Endothelial cell (in vitro differentiated cells): ENCODE measurements at places on chromosomes 3 and 15.

DNA sequence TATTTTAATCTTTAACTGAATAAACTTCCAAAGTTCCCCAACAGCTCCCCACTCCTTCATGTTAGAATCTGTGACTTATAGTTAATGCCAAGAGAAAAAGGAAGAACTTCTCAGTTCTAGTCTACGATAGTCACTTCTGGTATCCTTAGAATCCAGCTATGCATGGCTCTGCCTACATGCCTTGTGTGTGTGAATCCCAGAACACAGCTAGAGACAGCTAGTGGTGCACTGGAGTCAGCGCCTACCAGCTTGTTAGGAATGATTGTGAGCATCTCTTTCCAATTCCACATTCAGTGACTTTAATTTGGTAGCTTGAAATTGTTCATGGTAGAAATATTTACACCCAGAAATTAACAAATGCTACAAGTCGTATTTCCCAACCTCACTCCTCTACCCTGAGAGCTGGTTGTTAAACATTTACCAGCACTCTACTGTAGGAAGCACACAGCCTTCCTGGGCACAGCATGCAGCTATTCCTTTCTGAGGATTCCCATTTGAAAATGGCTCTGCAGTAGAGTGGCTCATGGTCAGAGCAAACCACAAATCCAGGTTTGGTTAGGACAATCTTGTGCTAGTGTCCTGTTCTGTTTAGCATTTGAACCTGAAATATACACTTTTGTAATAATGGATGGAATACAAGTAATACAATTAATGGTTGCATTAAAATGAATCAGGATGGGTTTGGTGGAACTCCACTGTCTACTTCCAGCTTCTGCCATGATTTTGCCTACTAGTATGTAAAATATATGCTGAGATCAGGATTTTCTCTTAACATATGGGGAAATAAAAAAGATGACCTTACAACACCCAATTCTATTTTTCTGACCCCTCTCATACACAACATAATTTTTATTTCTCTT is 371.0 kb upstream of the GBE1 start:
- peaks cover 2% of the 10 kb centered on the region for H3K4me1 ChIP-seq
- H3K36me3 ChIP-seq: no peaks in the 10 kb centered on the region
- no peaks in the 10 kb centered on the region for H3K27me3 ChIP-seq
- DNase-seq: no peak

DNA sequence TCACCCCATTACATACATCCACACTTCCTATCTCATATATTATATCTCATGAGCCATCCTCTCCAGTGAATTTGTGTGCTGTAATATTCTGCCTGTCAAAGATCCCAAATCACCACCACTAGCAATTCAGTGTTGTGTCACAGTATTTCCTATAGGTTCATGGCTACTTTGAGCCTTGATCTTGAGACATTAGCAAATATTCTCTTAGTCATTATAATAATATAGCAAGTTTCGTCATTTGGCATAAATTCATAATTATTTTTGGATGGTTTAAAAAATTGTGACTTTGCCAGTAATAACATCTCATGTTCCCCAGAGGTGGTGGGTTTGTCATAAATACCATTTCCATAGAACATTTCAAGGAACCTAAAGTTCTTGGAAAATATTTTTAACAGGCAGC is 47.7 kb downstream of the CMSS1 start:
- H3K4me1 ChIP-seq: no peaks in the 10 kb centered on the region
- no peak overlapping the region for H3K27ac ChIP-seq
- no peak overlapping the region for H3K4me3 ChIP-seq
- H3K27me3 ChIP-seq: no peaks in the 10 kb centered on the region

- no peak overlapping the region for H3K4me3 ChIP-seq
- H3K4me1 ChIP-seq: peaks cover 6% of the 10 kb centered on the region
- no peaks in the 10 kb centered on the region for H3K27me3 ChIP-seq
- no peaks in the 10 kb centered on the region for H3K36me3 ChIP-seq
- DNase-seq: peak; percentile 4
Observed at GRCh38 chr3:97658668-97659285, 105.8 kb upstream of the ARL6 start.

DNA sequence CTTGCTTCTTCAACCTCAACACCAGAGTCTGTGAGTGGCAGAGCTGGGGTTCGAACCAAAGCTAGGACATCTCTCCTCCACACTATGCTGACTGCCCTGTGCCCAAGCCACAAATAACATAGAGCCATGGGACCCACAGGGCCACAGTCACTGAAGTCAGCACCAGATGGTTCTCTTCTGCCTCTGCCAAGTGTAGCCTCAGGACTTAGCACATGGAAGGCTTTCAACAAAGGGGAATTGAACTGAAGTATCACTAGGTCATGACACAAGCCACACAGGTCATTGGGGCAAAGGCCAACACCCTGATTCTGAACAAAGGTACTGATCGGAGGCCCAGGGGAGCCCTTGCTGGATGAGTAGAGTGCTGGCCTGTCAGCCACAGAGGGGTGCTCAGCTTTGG is 83.6 kb downstream of the BDH1 start:
- no peaks in the 10 kb centered on the region for H3K36me3 ChIP-seq
- peaks cover 19% of the 10 kb centered on the region for H3K4me1 ChIP-seq
- H3K4me3 ChIP-seq: no peak overlapping the region
- H3K27ac ChIP-seq: no peak overlapping the region
- no peak for DNase-seq

DNA sequence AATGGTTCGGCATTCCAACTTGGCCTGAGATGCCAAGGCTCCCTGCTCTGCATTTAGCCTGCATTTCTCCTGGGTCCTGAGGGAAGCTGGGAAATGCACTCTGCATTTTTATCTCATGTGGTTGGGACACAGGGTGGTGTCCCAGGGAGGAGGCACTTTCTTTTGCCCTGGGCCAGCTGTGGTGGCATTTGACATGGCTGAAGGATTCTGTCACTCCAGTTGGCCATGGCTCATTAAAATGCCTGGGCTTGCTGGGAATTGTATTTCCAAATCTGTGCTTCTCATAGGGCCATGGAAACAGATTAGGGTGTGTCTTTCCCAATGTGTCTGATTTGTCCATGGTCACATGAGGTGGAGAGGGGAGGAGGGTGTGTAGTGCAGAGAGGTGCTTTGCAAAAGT is 128.3 kb upstream of the RGMA start:
- H3K27me3 ChIP-seq: peaks cover 1% of the 10 kb centered on the region
- H3K4me1 ChIP-seq: no peaks in the 10 kb centered on the region
- H3K4me3 ChIP-seq: no peak overlapping the region
- H3K27ac ChIP-seq: no peak overlapping the region

- H3K36me3 ChIP-seq: peaks cover 45% of the 10 kb centered on the region
- H3K27me3 ChIP-seq: no peaks in the 10 kb centered on the region
- DNase-seq: no peak
- no peak overlapping the region for H3K27ac ChIP-seq
- no peaks in the 10 kb centered on the region for H3K4me1 ChIP-seq
- H3K4me3 ChIP-seq: no peak overlapping the region
Observed at GRCh38 chr3:52743152-52743551, 27.6 kb downstream of the NEK4 start.

DNA sequence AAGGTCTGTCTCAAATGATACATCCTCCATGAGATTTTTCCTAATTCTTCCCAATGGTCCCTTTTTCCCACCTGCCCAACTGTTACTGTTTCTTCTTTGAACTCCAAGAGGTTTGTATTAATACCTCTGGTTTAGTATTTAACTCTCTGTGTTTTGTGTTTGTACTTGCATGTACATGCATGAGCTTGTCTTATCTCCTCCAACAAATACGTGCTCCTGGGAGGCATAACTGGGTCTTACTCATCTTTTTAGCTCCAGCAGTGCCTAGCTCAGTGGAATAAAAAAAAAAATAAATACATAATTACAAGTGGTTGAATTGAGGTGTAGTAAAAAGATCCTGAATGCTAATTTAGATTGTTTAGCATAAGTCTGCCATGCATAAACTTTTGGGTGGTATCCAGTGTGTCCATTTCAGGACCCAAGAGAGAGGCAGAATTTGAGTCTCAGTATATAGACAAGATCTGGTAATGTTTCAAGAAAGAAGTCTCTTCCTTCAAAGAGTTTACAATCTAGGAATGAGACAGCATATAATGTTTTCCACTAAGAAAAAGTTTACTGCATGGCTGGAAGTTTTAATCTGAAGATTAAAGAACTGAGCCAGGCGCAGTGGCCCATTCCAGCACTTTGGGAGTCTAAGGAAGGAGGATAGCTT is 1.7 kb upstream of the LYSMD2 start:
- H3K27ac ChIP-seq: no peak overlapping the region
- peaks cover 26% of the 10 kb centered on the region for H3K4me1 ChIP-seq
- no peak overlapping the region for H3K4me3 ChIP-seq
- peaks cover 9% of the 10 kb centered on the region for H3K27me3 ChIP-seq
- peaks cover 14% of the 10 kb centered on the region for H3K36me3 ChIP-seq

GRCh38 chr3:5271372-5271683 is 83.8 kb downstream of the EDEM1 start:
- no peak overlapping the region for H3K27ac ChIP-seq
- no peaks in the 10 kb centered on the region for H3K4me1 ChIP-seq
- DNase-seq: no peak
- no peaks in the 10 kb centered on the region for H3K36me3 ChIP-seq
- H3K4me3 ChIP-seq: no peak overlapping the region
